T-cell (primary cell): ENCODE measurements at places on chromosomes 5 and 9.

DNA sequence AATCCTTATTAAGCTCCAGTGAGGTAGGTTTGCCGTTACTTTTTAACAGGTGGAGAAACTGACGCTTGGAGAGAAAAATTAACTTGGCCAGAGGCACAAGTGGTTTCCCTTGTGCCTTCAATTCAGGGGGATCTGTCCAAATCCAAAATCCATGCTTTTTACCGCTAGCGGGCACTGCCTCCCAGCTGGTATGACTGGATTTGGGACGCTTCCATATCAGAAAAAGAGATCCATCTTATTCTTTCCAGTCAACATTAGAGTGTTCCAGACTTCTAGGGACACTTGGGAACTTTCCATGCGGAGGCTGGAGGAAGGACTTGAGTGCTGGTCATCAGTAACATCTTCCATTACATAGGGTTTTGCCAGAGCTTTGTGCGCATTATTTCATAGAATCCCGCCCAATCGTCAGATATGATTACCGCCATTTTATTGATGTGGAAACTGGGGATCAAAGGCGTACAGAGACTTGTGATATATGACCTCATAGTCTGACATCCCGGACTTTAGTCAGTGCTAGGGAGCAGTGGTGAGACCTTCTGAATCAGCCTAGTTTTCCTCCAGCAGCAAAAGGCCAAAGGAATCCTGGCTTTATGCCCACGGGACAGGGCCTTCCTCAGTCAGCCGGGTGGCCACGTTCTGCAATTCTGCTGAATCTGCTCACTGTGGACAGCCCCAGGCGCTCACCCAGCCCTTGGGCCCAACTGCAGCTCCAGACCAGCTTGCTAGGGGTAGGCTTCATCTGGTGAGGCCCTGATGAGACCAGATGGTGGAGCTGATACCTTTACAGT lies 1.1 kb upstream of the GNPDA1 start:
- DNase-seq = no peak

DNA sequence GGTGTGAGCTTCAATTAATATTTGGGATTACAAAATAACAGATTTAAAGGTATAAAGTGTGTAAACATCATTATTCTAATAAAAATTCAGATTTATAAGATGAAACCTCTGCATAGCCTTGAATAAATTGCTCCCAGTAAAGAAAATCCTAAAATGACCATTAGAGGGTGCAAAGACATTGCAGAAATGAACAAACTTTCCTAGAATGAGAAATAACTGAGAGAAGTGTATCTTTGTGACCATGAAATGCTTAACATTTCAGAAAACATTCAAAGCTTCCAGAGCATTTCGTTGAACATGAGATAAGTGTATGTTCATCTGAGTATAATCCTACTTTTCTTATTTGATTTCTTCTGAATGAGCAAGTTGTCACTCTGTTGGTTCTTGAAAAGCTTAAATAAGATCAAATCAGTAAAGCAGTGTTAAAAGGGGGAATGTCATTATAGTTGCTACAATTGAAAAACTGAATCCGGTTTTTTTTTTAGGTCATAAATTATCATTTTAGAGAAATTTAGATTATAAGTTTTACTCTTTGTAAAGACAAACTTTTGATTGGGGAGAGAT lies 24.7 kb upstream of the NUDT12 start:
- DNase-seq = no peak

DNA sequence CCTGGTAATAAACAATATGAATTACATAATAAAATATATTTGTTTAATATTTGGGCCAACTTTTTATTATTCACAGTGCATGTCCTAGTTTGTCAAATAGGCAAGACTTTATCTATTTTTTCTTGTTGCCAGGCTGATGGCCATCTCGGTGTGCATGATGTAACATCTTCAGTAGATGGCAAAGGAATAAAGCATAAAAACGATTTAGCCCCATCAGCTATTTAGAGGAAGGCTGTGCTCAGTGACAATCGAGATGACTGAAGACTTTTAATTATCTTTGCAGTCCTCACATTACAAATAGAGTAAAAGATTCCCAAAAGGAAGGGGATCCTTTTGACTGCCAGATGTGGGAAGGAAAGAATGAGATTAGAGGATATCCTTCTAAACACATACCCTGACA lies 358.5 kb downstream of the PTPRD start:
- DNase-seq = no peak

GRCh38 chr5:180975338-180975737 lies 13.3 kb upstream of the BTNL3 start:
- DNase-seq = peak; percentile 4

DNA sequence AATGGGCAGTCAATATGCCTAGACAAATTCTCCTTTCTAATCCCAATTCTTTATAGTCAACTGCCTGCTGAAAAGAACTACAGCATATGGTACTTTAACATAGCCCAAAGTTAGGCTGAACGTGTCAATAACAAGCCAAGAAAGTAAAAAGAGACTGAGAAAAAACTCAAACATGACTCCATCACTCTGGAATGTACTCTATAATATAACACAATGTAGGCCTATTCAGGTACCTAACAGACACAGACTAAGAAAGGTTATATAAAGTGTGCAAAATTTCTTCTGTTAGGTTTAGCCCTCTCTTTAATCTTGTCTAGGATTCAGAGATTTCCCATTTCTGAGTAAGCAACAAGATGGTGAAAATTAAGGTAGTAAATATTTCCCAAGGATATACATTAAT lies 209.7 kb upstream of the PRR16 start:
- no peak for DNase-seq

DNA sequence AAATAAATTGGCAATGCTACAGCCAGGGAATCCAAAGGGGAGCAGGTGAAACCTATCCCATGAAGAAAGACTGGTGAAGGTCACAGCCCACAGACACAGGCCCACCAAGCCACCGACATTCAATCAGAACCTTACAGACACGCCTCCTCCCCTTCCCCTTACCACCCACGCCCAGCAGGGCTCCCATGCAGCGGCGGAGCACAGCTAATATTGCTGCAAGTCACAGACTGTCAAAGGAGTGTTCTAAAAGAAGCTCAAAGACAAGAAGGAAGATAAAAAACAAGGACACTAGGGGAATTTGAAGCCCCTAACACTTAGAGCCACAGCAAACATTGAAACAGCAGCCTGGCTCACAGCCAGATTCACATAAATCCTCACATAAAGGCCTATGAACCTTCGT lies 91.2 kb downstream of the MED10 start:
- no peak for DNase-seq

- DNase-seq = no peak
Measured at GRCh38 chr5:14155075-14155474, 11.9 kb downstream of the TRIO start.

DNA sequence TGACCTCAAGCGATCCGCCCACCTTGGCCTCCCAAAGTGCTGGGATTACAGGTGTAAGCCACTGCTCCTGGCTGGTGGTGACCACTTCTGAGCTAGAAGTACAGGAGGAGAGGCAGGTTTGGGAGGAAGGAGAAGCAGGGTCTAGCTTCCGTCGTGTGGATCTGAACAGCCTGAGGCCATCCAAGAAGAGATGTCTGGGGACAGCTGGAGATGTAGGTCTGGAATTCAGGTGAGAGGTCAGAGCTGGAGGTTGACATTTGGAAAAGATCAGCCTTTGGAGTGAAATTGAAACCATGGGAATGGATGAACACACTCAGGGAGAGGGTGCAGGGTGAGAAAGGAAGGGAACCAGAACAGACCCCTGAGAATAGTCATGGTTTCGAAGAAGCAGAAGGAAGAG lies 33.2 kb upstream of the GGTA1 start:
- DNase-seq = no peak

DNA sequence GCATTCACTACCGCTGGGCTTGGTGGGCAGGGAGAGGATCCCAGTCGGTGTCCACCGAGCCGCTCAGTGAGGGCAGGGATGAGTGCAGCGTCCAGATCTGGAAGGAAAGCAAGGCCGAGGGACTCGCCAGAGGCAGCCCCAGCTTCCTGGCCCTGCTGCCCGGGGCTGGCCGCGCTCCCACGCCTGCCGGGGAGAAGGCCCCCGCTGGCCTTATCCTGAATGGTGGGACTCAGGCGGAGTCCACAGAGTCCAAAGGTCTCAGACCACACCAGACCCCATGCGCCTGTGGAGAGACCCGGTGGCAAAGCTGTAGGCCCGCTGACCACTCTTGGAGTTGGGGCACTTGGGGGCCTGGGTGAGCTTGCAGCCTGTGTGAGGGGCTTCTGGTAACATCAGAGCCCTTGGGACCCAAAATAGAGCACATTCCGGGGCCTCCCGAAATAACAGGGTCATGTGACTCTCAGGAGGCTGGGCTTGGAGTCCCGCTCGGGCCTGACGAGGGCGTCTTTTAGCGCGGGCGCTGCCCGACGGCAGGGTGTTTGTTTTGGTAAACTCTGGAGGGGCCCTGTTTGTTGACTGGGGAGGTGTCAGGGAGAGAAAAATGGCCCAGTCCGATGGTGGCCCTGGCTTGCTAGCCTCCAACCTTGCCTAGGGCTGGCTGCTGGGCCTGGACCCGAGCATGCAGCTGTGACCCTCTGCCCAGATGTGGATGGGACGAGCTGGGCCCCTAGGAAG lies 2.8 kb downstream of the RXRA start:
- no peak for DNase-seq

DNA sequence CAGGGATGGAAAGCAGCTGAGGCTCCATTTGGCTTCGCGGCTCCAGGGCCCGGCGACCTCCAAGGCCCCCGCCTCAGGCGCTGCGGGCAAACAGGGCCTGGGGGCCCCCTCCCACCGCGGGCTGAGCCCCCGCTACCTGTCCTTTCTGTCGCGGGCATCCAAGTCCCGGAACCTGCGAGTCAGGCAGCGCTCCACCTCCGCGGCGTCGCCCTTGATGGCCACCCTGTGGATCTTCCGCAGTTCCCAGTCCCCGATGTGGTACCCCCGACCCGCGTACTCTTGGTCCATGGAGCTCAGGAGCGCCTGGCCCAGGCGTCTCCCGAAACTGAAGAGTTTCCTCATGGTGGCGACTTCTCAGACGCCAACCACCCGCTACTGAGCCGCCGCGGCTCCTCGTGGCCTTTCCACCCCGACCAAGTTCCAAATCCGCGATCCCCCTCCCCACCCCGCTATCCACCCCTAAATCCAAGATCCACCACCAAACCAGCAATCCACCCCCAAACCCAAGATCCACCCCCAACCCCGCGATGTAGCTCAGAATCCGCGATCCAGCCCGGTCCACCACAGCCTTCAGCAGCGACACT lies 86.5 kb upstream of the CCDC180 start:
- DNase-seq = no peak

GRCh38 chr5:140324617-140325241 lies 21.7 kb downstream of the HBEGF start:
- DNase-seq = no peak

DNA sequence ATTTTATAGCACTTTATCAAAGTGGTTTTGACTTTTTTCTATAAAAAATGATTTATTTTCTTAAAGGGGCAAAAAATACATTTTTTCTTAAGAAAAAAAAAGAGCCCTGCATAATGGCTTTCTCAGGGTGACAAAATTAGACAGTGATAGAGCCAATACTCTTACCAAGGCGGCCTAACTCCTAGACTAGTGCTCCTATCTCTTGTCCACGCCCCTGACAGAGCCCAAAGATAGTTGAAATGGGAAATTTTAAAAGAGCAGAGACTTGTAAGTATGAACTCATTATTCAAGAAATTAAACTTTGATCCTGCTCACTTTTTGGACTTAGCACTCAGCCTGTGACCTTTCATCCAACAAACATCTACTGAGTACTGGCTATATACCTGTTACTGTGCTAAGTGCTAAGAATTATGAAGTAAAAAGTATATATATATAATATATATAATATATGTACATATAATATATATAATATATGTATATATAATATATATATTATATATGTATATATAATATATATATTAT lies 1.2 kb downstream of the INVS start:
- DNase-seq = no peak

- no peak for DNase-seq
Measured at GRCh38 chr5:102223542-102224477, 72.3 kb downstream of the SLCO4C1 start.

- DNase-seq = no peak
Measured at GRCh38 chr5:3446410-3446809, 149.2 kb upstream of the IRX1 start.

GRCh38 chr5:168513861-168514428 lies 15.2 kb upstream of the FBLL1 start:
- no peak for DNase-seq

GRCh38 chr5:74595143-74595925 lies 45.2 kb downstream of the ENC1 start:
- DNase-seq = no peak

- DNase-seq = no peak
Measured at GRCh38 chr5:146188358-146188757, 5.9 kb upstream of the LARS1 start.

GRCh38 chr5:129652349-129653056 lies 95.4 kb upstream of the MINAR2 start:
- DNase-seq = no peak

DNA sequence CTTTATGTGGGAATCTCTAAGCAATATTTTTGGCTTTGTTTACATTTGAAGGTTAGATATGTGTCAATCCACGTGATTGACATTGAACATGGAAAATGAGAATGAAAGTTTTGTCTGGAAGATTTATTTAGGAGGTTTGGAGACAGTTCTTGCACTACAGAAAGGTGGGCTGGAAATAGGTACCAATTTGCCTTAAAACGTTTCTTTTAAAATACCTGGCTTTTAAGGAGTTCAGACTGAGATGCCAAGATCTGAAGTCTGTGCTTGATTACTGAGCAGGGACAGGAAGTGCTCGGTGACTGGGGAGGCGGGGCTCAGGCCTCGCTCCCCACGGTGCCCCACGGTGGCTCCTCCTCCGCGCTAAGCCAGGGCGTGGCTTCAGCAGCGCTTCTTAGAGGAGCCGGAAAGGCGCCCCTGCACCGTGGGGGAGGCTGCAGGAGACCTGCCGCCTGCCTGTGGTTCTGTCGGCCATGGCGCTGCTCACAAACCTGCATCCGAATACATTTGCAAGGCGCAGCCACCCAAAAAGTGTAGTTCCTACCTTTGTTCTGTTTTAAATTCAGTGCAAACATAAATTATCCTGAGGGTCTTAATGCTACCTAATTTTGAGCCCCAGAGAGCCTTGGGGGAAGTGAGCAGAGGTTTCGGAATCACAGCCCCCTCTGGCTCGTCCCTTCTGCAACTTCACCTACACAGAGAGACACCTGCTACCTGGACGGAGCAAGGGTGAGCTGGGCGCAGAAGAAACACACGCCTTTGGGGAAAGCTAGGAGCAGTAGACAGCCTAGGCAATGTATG lies 49.2 kb downstream of the USP20 start:
- DNase-seq = peak; percentile 97

DNA sequence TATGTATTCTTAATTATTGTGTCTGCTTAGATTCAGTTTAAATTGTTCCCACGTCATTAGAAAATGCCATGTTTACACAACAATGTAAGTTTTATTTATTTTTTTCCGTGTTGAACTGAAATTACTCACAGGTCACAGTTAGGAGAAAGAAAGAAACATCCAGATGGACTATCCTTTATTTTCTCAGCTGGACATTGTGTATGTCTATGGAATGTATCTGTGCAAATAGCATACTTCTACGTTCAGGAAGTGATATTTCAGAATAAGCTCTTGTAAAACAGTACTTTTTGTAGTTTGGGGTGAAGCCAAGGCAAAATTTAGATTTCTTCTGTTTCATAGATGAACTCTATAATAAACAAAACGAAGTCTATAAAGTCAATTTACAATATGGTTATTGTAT lies 249.0 kb upstream of the ZNF608 start:
- no peak for DNase-seq
